ENCODE measurements at places on chromosomes 6 and 20. TPM values are rescaled to one million over a fixed set of nuclear protein-coding genes. Genes with fewer than 3 reads are reported as not detected.

Gene PRDM1
- 6.3 TPM for total RNA-seq

Gene RING1
- total RNA-seq, result 38.6 TPM

Gene PTCRA
- total RNA-seq, result not detected

Gene ACTL10
- not detected for total RNA-seq

Gene TINAG
- 0.41 TPM for total RNA-seq

Gene ADGRB3
- total RNA-seq, result 147 TPM

Gene RNF182
- total RNA-seq, result 25.1 TPM

Gene CASS4
- 1.2 TPM for total RNA-seq

Gene POM121L2
- total RNA-seq, result not detected

Gene KAT14
- total RNA-seq, result 19.1 TPM

Gene ADTRP
- total RNA-seq, result 6.9 TPM

Gene TPD52L2
- total RNA-seq, result 68.0 TPM

Gene PPP1R16B
- 159 TPM for total RNA-seq

Gene HAO1
- total RNA-seq, result not detected

Gene TMEM170B
- total RNA-seq, result 32.9 TPM

Gene SAPCD1
- total RNA-seq, result 1.5 TPM

Gene NSFL1C
- total RNA-seq, result 115 TPM

Gene SLC22A7
- total RNA-seq, result 1.3 TPM

Gene IL17F
- total RNA-seq, result not detected

Gene ECT2L
- total RNA-seq, result 0.46 TPM

Gene DLL1
- total RNA-seq, result 11.1 TPM

Gene DDO
- 3.4 TPM for total RNA-seq

Gene FGD2
- total RNA-seq, result 24.6 TPM

Gene NHLRC1
- 3.7 TPM for total RNA-seq

Gene PCK1
- 2.7 TPM for total RNA-seq

Gene IRAK1BP1
- 11.1 TPM for total RNA-seq

Gene ZBP1
- not detected for total RNA-seq

Gene NUDT3
- 157 TPM for total RNA-seq

Gene LAMA2
- total RNA-seq, result 25.8 TPM

Gene FAM135A
- total RNA-seq, result 53.2 TPM

Gene GHRH
- not detected for total RNA-seq

Gene COL9A3
- 36.4 TPM for total RNA-seq

Gene EEF1A2
- 543 TPM for total RNA-seq

Gene OPN5
- total RNA-seq, result not detected

Gene DLK2
- 4.9 TPM for total RNA-seq

Gene HMGCLL1
- 20.4 TPM for total RNA-seq

Gene MAFB
- 13.0 TPM for total RNA-seq

Gene WFDC10A
- not detected for total RNA-seq

Gene CTAGE9
- not detected for total RNA-seq

Gene PARD6B
- 7.4 TPM for total RNA-seq

Gene BTN1A1
- total RNA-seq, result not detected

Gene ADGRF1
- not detected for total RNA-seq

Gene SLC32A1
- total RNA-seq, result 16.8 TPM

Gene PPP1R14C
- total RNA-seq, result 21.0 TPM

Gene PDE10A
- total RNA-seq, result 49.7 TPM

Gene RCAN2
- 137 TPM for total RNA-seq

Gene THEMIS
- total RNA-seq, result 0.62 TPM

Gene WFDC10B
- total RNA-seq, result not detected

Gene EYA4
- total RNA-seq, result 6.7 TPM

Gene UNC5CL
- 1.6 TPM for total RNA-seq

Gene DEFB132
- not detected for total RNA-seq

Data from dorsolateral prefrontal cortex (tissue), 122 donors.